ENCODE measurements at places on chromosomes 1 and 21.

DNA sequence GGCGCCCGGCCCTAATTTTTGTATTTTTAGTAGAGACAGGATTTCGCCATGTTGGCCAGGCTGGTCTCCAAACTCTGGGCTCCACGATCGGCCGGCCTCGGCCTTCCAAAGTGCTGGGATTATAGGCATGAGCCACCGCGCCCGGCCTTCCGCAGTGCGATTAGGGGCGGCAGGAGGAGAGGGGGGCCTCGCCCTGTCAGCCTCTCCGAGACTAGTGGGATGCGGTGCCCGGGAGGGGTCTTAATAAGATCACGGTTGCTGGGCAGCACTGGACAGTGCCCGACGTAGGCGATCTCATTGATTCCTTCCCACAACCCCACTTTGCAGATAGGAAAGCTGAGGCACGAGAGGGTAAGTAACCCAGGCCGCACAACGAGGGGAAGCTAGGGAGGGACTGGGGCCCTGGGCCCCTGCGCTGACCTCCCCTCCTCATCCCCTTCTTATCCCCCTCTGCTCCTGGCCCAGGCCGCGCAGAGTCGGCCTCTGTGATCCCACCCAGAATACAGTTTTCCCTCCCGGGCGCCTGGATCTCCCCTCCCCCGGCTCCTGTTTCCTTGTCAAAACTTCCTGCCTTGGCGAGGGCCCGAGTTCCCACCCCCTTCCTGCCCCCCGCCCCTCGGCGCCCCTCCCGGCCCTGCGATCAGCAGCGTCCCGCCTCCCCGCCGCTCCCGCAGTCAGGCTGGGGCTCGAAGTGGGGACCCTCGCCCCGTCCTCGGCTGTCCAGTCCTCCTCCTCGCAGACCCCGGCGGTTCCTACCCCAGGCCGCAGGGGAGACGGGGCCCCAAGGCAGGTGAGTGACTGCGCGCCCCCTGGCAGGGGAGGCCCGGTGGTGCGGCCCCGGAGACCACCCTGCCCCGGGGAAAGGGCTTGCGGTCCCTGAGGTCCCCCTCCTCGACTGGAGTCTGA is at the start of gene PEAR1:
PEAR1 (plus strand) TSS at position 671 of the 906 bp plus-strand sequence. CDS start 10,209 bp downstream, outside the sequence.
- DNase-seq: no peak

DNA sequence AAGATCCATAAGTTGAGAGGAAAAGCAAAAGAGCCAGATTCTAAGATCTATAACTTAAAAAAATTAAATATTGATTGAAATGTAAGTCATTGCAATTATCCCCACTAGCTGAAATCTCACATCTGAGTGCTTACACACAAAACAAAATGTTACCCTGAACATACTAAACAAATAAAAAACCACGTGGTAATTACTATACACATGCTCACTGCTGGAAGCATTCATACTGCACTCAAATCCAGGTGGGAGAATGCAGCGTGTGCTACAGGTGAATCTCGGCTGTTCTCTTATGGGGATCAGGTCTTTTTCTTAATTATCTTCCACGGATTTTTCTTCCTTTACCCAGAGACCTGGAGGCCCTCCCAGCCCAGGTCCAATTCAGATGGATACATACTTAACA is 74.3 kb downstream of the SDC3 start:
- DNase-seq: no peak

DNA sequence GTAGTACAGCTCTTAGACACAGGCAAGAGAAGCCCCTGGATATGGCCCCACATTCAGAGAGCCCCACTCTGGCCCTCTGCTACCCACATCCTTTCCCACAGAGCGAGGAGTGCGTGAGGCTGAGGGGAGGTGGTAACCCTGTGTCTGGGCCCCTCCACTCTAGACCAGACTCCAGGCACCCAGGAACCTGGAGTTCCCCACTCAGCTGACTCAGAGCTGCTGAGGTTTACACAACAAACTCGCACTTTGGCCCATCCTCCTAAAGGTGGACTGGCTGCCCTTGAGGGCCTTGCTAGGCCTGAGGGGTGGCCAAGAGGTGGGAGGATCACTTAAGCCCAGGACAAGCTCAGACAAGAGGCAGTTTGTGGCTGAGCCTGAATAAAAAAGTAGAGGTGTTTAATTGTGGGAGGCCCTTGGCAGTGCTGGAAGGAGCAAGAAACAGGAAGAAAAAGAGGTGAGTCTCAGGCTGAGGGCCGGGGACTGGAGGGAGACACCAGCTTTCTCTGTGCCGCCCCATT is 10.7 kb downstream of the MR1 start:
- peak; percentile 38 for DNase-seq

DNA sequence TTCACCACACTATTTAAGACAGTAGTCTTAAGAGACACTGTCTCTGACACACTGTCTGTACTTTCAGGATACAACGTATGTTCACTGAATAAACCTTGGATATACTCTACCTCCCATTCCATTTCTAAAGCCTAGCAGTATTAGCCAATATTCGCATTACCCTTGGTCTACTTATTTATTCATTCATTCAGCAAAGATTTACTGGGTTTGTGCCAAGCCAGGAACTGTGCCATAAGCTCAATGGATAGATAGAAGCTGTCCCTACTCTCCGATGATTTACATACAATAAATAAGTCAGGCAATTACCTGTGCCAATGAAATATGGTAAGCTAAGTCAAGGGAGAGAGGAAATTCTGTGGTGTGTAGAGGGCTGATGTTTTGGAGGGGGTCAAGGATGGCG is 195.2 kb upstream of the RAB4A start:
- DNase-seq: no peak

DNA sequence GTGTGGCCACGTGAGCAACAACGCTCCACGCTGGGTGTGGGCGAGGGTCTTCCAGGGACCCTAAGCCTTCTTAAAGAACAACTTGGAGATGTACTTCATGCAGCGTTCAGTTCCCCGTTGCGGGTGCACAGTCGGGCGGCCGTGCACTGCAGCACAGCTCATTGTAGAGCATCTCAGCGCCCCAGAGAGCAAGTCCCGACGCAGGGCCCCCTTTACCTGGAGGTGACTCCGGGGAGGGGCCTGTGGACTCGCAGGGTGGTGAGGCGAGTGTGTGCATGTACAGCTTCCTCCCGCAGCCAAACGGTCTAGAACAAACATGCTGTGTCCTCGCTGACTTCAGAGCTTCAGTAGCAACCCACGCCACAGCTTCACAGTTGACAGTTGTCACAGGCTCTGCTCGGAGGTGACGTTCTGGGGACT is 19.5 kb downstream of the RRP1 start:
- DNase-seq: no peak

- no peak for DNase-seq
Measured at GRCh38 chr1:200901796-200902444, 7.2 kb downstream of the INAVA start.

DNA sequence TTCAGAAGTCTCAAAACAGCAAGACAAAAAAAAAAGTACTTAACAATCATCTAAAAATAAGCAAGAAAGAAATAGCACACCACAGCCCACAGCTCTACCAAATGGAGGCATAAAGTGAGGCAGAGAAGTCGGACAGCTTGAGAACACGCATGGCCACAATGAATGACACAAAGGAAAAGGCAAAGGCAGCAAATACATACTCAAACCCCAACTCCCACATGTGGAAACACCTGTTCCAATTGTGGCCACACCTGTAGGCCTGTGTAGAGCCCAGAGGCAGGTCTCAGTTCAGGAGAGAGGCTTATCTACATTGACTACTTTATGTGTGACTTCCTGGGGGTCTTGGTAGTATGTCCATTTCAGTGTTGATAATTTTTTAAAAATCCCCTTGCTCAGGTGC is 543.5 kb downstream of the LMO4 start:
- no peak for DNase-seq

- DNase-seq: no peak
Measured at GRCh38 chr1:181541458-181541857, 58.1 kb downstream of the CACNA1E start.

Data from stimulated activated CD4-positive, alpha-beta T cell treated with anti-CD3 and anti-CD28 coated beads, Interleukin-12 subunit alpha, Interleukin-12 subunit beta, amount 100 ng/mL, for 48 hours (primary cell).